ENCODE measurements at places on chromosomes 7 and 10.

DNA sequence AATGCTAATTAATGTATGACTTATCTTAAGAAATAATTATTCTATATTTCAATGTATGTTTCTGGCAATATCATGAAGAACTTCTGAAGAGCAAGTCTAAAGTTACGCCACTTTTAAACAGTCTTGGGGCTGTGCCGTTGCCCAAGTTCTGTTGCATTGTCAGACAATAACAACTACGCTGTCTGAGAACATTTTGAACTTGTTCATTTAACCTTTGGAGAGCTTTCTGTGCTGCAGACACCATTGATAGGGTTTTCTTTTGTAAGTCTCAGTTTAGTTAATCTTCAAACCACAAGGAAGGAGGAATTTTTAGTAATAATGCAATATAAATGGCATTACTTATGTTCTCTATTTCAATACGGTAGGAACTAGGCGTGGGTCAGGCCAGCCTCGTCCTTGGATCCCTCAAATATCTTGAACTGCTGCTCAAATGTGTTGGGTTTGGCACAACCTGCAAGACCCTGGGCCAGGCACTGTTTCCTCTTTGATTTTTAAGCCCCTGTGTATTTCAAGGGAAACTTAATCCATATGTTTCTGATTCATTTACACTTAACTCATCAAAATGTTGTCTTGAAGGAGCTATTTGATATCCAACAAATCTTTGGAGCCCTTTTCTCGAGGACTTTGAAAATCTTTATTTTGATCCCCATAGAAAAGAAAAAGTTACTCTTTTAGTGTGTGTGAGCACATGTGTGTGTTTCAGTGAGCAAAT is 215.5 kb downstream of the INHBA start:
- DNase-seq = no peak

DNA sequence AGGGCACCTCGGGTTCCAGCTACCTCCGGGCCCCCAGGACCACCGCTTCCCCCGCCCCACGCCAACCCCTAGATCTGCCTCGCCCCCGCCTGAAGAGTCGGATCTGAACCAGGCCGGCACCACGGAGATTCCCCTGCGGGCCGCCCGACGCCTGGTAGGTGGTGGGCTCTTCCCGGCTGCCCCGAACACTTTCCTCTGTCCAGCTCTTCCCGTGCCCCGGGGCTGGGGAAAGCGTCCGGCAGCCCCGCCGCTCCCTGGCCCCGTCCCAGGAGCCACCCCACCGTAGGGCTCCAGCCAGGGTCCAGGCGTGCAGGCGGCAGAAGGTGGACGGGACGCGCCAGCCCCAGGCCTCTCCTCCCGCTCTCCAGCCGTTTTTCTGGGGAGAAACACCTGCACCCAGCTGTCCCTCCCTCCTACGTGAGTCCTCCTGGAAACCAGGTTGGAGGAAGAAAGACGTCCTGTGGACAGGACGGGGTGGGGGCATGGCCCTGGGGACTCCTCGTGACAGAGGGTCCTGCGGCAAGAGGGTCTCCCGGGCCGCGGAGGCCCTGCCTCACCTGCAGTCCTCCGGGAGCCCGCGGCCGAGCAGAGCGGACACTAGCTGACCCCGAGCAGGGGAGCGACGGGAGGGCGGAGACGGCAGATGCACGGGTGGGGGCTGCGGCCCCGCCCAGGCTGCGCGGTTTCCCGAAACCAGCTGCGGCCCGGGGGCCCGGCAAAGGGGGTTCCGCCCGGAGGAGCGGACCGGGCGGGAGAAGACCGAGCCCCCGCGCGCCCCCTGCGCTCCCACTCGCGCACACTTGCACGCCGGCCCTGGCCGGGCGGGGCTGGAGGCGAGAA is at the start of gene TMEM176B:
Gene TMEM176B, minus strand, starts transcription at position 624 of the 840 bp plus-strand sequence. CDS start 3,795 bp downstream, outside the sequence.
- DNase-seq = peak; percentile 31

DNA sequence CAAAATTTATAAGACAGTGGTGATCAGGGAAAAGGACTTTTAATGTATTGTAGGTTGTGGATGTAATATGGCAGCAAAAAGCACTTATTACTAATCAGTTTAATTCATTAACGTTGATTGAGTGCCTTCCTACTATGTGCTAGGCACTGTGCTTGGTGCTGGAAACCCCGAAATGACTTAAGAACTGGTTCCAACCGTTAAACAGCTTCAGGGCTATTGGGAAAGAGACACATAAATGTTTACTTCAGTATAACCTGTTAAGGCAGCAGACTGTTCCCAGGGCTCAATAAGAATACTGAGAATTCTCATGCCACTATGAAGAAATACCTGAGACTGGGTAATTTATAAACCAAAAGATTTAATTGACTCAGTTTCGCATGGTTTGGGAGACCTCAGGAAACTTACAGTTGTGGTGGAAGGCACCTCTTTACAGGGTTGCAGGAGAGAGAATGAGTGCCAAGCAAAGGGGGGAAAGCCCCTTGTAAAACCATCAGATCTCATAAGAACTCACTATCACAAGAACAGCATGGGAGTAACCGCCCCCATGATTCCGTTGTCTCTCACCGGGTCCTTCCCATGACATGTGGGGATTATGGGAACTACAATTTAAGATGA is 1.1 kb upstream of the SLC25A13 start:
- no peak for DNase-seq

GRCh38 chr10:62779487-62780248 is 24.9 kb upstream of the ADO start:
- no peak for DNase-seq

- DNase-seq = peak; percentile 64
These were observed 17.8 kb downstream of the VWC2 start for GRCh38 chr7:49791088-49791741.

GRCh38 chr10:120827251-120827875 is 23.8 kb upstream of the WDR11 start:
- no peak for DNase-seq

DNA sequence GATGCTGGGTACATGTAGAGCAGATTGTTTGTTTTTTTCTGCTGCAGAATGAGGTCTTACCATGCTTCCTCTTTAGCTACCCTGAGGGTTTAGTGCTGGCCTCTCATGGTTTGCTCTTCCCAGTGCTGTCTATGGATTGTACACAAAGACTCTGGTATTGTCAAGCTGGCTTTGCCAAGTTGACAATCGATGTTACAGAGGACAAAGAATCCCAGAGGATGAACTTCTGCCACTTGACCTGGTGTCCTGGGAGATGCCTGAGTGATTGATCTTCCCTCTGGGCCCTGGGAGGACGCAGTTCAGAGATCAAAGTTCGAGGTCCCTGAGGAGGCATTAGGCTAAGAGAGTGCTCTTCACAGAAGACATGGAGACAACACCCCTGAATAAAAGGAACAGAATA is 865.4 kb downstream of the CCSER2 start:
- no peak for DNase-seq
